ENCODE measurements at places on chromosomes 1 and 21.

GRCh38 chr1:25756215-25756614, 43.8 kb upstream of the SELENON start:
- DNase-seq = no peak

DNA sequence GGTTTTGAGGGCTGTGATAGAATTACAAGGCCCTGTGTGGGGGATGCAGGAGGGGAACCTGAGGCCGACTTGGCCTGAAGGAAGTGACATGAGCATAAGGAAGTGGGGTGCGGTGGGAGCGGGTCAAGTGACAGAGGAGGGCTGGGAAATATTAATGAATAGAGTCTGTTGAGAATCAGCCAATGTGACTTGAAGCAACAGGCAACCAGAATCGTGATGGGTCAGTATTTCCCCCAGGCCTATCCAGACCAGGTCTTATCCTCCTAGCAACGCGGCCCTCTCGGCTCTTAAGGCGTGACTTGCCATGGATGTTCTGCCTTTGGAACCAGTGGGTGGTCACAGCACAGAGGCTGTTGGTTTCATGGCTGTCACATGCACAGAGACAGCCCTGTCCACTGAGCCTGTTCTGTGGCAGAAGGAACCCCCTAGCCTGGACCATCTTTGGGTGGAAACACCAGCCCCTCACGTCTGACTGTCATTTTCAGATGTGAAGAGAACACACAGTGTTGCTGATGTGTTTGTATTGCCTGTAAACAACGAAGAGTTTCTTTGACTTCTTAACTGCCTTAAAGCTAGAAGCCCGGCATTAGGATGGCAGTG, 468.8 kb downstream of the CAMTA1 start:
- DNase-seq = no peak

- no peak for DNase-seq
These were observed 6.9 kb upstream of the BCL9 start for GRCh38 chr1:147534386-147534785.

GRCh38 chr1:46809904-46810303, 11.1 kb downstream of the CYP4B1 start:
- no peak for DNase-seq

GRCh38 chr1:155064111-155064831, 731 bp downstream of the EFNA4 start:
- DNase-seq = no peak

GRCh38 chr1:214700437-214700836, 97.4 kb downstream of the CENPF start:
- no peak for DNase-seq

DNA sequence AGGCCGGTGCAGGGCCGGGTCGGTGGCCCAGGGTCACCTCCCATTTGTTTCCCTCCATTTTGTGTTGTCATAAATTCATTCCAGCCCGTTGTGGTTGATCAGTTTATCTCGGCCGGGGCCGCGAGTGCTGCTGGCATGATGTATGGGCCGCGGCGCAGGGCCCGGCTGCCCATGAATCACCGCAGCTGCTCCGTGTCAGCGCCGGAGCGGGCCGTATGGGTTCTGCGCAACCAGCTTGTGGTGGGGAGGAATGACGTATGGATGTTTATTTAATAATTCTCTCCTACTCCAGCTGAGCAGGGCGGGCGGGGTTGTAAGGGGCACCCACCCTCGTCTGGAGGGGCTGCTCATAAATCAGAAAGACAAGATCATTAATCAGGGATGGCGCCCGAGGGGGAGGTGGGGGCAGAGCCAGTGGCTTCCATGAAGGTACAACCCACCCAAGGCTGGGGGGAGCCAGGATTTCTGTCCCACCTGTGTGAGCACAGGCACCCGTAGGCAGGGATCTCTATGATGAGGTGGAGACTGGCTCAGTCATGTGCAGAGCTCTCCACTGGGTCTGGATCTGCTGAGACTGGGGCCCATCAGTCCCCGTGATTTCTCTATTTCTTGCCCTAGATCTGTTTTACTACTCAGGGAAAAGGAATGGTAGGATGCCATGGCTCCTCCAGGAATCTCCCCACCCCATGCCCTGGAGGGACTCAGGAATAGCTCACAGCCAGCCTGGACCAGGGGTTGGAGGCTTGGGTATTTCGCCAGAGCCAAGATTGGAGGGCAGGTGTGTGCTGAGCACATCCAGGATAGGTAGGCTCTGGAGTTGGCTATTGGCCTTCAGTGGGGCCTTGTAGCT, 27.8 kb downstream of the TMEM53 start:
- DNase-seq = no peak

GRCh38 chr1:156868341-156868740, 7.7 kb downstream of the NTRK1 start:
- no peak for DNase-seq

DNA sequence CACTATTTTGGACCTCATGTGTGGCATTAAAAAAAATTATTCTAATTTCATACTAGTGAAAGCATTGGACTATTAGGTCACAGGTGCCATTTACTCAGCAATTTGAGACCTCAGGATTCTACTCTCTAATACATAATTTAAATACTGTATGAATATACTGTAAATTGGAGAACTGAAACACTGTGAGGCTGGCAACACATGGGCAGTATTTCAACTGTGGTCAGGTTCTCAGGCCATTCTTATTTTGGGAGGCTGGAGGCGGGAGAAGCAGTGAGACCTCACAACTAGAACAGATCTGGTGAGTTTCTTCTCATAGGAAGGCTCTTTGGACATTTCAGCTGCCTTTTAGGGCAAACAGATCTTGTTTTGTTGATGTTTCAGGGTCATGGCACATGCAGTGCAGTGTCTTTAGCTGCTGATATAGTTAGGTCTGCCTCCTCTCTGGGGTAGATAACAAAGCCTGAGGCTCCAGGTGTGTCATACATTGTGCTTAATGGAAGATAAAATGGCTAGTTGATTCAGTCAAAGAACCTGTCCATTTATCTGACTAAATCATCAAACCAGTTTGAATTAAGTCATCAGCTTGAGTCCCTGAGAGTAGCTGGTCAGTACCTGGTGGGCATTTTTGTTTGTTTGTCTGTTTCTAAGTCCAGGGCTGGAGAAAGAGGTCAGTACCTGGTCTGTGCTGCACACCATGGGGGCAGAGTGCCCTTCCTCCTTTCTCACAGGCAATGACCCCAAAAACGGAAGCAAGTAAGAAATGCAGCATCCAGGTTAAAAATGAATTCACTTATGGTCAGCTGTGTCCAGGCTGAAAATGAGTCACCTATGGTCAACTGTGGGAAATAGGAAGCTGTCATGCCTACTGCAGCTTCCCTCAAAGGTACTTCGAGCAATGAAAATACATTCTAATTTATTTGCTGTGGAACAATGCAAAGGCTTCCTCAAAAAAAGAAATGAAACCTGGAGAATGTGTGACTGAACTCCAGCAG, 216.2 kb downstream of the SDCCAG8 start:
- no peak for DNase-seq

- no peak for DNase-seq
These were observed 17.3 kb downstream of the CD58 start for GRCh38 chr1:116553386-116554115.

DNA sequence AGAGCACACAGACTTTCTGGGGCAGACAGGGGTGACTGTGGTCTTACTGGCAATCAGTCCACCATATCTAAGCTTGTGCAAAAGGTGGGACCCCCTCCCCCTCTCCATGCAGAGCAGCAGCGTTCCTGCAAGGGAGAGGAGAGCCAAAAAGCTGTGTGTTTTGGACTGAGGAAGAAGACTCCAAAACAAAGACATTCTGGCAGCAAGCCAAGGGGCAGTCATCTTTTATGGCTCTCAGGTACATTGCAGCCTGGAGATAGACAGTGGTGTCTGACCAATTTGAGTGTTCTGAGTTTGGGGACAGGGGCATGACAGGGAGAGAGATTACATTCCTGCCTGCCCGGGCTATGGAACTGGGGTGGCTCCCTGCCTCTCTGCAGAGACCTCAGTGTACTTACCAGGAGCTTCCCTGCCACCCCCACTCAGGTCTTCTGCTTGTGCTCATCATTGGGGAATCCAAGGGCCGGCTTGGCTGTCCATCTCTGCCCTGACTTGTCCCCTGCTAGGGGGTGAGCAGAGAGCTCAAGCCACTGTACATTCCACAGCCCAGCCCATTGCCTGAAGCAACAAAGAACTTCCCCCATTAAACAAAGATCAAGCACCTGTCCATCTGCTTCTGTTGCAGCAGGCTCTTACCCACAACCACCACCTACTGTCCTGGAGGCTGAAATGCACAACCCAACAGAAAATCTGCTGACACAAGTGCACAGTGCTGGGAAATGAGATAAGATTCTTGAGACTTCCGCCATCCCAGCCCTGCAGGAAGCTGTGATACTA, 131.1 kb downstream of the EVI5 start:
- DNase-seq = no peak

DNA sequence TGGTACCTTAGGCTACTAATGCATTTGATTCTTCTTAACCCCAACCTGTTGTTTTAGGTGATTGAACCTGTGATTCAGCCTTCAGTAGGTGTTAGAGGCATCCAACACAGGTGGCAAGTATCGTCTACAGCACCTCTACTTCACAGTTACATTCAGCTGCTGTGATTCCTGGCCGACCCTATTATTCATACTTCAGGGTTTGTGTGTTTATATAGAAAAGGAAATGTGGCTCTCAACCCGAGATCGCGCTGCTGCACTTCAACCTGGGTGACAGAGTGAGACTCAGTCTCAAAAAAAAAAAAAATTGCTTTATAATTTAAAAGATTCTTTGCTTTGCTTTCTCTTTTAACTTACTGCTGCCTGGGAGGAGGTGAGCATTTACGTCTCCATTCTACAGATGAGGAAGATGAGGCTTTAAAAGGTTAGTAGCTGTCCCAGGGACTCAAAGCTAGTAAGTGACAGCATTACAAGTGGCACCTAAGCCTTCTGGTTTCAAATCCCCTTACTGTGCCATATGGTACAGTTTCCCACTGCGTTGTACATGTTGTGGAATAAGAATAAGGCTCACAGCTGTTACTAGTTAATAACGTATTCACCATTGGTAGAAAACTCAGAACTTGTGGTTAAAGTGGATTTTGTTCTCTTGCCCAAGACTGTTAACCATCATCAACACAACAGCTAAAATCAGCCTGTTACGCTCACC, 9.9 kb upstream of the GPR25 start:
- DNase-seq = no peak

All from renal pelvis (tissue), 12 donors.